NCI-H446 treated with DMSO at 0.1 percent for 48 hours (cell line): ENCODE measurements at places on chromosomes 16 and 17.

DNA sequence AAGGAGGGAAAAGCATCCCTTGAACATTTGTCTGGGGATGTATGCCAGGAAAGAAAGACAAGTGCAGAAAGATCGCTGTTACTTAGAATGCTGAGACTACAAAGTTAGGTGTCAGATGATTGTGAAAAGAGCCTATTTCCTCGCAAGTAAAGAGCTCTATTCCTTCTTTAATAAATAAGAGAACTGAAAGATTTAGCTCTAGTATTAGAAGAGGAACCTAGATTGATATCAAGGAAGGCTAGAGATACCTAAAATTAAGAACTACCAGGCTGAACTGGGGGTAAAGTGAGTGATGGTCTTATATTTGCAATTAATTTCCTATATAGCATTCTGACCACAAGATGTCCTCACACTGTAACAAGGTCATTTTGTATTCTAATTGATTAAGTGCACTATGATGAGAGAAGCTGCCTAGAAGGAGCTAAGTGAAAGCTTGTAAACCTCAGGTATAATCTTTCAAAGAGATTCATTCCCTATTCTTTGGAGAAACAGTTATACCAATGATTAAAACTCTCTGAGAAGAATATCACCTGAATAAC lies 62.3 kb downstream of the SSH2 start:
- DNase-seq, result no peak

- no peak for DNase-seq
These were observed 20.2 kb downstream of the HLF start for GRCh38 chr17:55284944-55285339.

- no peak for DNase-seq
These were observed 3.9 kb downstream of the TRPV3 start for GRCh38 chr17:3553419-3554401.

DNA sequence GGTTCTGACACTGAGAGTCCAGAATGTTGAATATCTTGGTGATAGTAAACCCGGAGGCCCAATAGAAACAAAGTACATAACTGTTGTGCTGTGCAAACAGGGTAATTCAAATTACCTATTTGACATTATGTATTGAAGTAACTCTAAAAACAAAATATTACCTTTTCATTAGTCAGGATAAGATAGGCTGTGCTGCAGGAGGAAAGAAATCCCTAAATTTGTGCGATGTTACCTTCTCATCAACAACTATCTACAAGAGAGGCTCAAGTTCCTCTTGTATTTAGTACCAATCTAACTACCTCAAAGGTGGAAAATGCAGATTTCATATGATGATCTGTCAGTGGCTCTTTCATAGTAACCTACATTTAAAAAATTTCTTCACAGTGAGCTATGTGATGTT lies 367.2 kb downstream of the ZFHX3 start:
- DNase-seq, result no peak

DNA sequence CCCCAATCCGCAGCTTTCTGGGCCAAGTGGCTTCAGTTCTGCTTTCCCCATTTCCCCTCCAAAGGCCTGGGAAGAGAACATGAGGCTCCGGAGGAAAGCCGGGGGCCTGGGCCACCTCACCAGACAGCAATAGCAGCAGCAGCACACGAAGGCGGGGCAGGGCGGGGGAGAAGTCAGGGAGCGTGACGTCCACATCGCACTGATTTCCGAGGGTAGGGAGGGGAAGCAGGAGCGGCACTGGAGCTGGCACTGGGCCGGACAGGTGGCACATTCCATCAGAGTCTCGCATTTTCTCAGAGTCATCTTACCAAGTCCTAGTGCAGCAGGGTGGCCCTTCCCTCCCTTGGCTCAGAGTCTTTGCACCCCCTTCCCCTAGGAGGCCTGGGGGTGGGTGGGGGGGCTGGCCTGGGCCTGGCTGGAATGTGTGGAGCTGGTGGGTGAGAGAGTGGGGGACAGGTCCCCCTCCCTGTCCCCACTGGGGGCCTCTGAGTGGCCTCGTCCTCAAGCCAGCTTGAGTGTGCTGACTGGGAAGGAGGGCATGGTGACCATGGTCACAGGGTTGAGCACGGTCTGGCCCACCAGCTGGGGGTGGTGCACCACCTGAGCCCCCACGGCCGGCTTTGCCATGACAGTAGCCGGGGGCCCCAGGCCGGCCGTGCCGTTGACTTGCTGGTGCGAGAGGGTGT lies 14.3 kb downstream of the MNT start:
- no peak for DNase-seq
